ENCODE measurements at places on chromosomes 6 and 20.

DNA sequence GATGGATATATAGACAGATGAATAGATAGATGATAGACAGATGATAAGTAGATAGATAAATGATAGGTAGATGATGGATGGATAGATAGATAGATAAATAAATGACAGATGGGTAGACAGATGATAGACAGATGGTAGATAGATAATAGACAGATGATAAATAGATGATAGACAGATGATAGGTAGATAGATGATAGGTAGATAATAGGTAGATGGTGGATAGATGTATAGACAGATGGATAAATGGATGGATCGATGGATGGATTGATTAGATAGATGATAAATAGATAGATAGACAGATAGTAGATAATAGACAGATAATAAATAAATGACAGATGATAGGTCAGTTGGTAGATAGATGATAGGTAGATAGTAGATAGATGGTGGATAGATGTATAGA, 212.7 kb downstream of the NFATC2 start:
- no peak for DNase-seq

GRCh38 chr6:69391106-69391505, 405.7 kb downstream of the LMBRD1 start:
- no peak for DNase-seq

GRCh38 chr6:151379933-151380847, 11.2 kb downstream of the ZBTB2 start:
- DNase-seq, result no peak

DNA sequence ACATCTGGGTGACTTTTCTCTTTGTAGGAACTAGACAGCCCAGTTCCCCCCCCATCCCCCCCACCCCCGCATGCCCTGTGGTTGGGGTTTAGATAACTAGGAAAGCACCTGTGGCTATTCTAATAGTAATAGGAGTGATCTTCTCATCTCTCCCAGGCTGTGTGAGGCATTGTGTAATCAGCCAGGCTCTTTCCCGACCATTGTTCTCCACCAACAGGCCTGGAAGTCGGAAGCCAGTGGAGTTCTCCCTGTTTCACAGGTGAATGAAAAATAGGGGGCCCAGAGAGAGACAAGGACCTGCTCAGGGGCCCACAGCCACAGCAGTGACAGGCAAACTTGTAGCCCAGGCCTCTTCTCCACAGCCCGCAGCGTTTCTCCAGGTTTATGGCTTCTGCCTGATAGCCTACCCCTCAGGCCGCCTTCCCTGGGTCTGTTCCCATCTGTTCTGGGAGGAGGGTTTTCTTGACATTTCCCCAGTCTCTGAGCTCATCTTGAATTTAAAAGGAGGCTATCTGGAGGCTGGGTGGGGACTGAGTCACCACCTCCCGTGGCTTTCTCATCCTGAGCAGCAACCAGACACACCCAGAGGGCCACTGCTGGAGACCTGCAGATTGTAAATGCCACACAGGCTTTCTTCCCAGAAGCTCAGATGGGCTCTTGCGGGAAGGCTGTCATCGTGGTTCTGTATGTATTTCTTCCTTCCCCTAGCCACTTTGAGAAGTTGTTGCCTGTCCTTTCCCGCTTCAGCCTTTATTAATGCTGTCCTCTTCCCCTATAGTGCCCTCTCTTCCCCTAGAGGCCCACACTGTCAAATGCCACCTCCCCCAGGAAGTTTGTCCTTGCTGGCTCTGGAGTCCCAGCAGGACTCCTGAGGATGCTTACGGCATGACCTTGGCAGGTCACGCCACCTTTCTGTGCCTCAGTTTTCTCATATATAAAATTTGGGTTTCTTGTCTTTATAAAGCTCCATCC, 75.9 kb upstream of the MYL9 start:
- DNase-seq, result no peak

- no peak for DNase-seq
Measured at GRCh38 chr20:63854069-63854765, 7.1 kb upstream of the ABHD16B start.

DNA sequence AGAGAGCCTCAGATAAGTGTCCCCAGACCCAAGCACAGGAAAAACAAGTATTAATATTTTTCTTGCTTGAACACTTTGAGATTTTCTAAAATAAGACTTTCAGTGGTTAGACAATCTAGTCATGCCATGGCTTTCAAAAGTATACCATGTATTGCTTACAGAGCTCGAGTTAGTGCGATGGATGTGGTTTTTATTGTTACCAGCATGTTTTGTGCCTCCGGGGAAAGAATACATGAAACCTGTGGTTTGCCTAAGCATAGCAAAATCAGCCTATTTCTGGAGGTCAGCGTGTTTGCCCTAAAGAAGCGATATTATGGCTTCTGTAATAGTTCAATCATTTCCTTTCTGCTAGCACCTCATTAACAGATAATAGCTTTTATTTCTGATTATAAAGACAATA, 21.6 kb downstream of the RIN2 start:
- DNase-seq, result no peak

DNA sequence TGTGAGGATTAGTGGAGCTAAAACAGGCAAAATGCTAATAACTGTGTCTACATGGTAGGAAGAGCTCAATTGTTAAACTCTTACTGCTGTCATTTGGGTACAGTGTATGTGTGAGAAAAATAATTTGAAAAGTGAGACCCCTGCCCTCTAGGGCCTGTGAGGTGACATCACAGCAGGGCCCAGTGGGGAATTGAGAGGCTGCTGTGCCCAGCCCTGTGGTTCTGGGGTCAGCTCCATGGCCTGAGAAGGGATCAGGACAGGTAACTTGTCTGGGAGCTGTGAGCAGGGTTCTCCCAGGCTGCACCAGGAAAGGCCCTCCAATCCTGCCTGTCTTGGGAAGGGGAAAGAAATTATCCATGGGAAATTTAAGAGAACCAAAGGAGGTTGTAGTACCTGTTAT, 1.3 kb downstream of the SIRPB1 start:
- DNase-seq, result no peak

GRCh38 chr20:45049438-45049837, 51.5 kb downstream of the KCNS1 start:
- DNase-seq, result no peak
